ENCODE measurements at places on chromosomes 6 and 20.

GRCh38 chr6:1267790-1268762, 43.8 kb upstream of the FOXQ1 start:
- no peak for DNase-seq

- no peak for DNase-seq
These were observed 882.7 kb upstream of the FLRT3 start for GRCh38 chr20:15220009-15220656.

- no peak for DNase-seq
These were observed 768.1 kb downstream of the KIF16B start for GRCh38 chr20:15805154-15805553.

- DNase-seq = no peak
These were observed 21.0 kb downstream of the NFYA start for GRCh38 chr6:41093729-41094128.

GRCh38 chr20:56974499-56975250, 291.8 kb downstream of the BMP7 start:
- peak; percentile 24 for DNase-seq

GRCh38 chr6:106125925-106126435, 39.8 kb downstream of the PRDM1 start:
- peak; percentile 90 for DNase-seq

GRCh38 chr6:35795453-35796071, 1.6 kb downstream of the CLPS start:
- no peak for DNase-seq

DNA sequence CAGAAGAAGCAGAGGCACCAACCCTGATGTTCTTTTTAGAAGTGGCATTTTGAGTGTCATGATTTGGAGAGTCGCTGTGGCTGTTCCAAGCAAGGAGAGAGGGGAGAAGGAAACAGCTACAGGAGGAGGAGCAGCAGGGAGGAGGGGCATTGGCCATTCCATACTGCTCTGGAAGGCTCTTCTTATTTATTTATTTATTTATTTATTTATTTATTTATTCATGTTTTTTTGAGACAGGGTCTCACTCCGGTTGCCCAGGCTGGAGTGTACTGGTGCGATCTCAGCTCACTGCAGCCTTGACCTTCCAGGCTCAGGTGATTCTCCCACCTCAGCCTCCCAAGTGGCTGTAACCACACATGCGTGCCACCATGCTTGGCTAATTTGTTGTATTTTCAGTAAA, 178.3 kb upstream of the PROKR2 start:
- no peak for DNase-seq

DNA sequence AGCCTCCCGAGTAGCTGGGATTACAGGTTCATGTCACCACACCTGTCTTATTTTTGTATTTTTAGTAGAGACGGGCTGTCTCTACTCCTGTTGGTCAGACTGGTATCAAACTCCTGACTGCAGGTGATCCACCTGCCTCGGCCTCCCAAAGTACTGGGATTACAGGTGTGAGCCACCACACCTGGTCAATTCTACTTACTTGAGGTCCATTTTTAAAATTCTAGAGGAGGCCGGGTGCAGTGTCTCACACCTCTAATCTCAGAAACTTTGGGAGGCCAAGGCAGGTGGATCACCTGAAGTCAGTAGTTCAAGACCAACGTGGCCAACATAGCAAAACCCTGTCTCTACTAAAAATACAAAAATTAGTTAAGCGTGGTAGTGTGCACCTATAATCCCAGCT, 7.8 kb downstream of the RIPOR3 start:
- DNase-seq = no peak

GRCh38 chr20:58069796-58070663, 158.4 kb downstream of the ANKRD60 start:
- DNase-seq = no peak

GRCh38 chr6:19841181-19841580, 4.0 kb downstream of the ID4 start:
- no peak for DNase-seq

DNA sequence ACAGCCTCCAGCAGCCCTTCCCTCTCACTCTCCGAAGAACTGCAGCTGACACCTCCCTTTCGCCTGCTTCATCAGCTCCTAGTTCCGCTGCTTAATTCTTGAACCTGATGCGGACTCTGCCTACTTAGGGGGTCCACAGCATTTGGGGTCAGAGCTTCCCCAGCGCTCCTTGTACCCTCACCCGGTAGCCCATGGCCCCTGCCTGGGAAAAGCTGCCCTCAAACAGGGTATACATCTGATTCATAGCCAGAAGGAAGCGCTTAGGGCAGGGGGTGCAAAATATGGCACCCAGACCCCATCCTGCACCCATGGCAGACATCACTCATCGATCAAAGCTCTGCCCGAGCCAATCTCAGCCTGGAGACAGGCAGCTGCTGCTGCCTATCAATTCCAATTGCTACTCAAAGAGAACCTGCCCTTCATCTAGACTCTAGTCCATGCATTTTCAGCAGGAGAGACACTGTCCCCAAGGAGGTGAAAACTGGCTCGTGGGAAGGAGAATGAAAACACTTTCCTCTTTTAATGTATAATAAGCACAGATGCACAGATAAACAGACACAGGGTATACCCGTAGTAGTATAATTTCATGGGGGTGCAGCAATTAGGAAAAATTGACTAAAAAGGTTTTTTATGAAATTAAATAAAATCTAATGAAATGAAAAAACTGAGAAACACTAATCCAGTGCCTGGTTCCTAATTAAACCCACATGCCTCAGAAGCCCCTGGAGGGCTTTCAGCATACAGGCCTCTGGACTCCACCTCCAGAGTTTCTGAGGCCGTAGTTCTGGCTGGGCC, 194.8 kb downstream of the PREX1 start:
- no peak for DNase-seq

- no peak for DNase-seq
These were observed 253.2 kb downstream of the HAO1 start for GRCh38 chr20:7687065-7687464.

- DNase-seq = no peak
These were observed 38.9 kb downstream of the FYN start for GRCh38 chr6:111834356-111834755.

GRCh38 chr6:159821122-159821521, 21.0 kb downstream of the PNLDC1 start:
- no peak for DNase-seq

GRCh38 chr6:104227508-104227907, 632.2 kb downstream of the HACE1 start:
- no peak for DNase-seq
